ENCODE measurements at places on chromosomes 5 and 9. TPM values are rescaled to one million over a fixed set of nuclear protein-coding genes. Genes with fewer than 3 reads are reported as not detected.

The EQTN gene
- not detected for total RNA-seq

The PCDHA1 gene
- not detected for total RNA-seq

The PCDHGB5 gene
- 7.2 TPM for total RNA-seq

The IL4 gene
- total RNA-seq: not detected

The SNCB gene
- not detected for total RNA-seq

The ZFR gene
- total RNA-seq: 48.1 TPM

The HEXB gene
- 223 TPM for total RNA-seq

The NOXA1 gene
- total RNA-seq: 0.18 TPM

The CWC27 gene
- total RNA-seq: 13.5 TPM

The FOXD1 gene
- 0.53 TPM for total RNA-seq

The TICAM2 gene
- 9.5 TPM for total RNA-seq

The MRNIP gene
- total RNA-seq: 7.4 TPM

The PANK3 gene
- total RNA-seq: 25.2 TPM

The IL7R gene
- 19.6 TPM for total RNA-seq

The DAPK1 gene
- 1.1 TPM for total RNA-seq

Data from myometrial cell (primary cell).